ENCODE measurements at places on chromosomes 3 and 15. TPM values are rescaled to one million over a fixed set of nuclear protein-coding genes. Genes with fewer than 3 reads are reported as not detected.

Gene SCAANT1
- total RNA-seq: not detected

Gene CPN2
- total RNA-seq: not detected

Gene EBLN2
- total RNA-seq: 8.3 TPM

GRCh38 chr3:13365390-13366379, 54.4 kb downstream of the NUP210 start:
- no peak for DNase-seq

DNA sequence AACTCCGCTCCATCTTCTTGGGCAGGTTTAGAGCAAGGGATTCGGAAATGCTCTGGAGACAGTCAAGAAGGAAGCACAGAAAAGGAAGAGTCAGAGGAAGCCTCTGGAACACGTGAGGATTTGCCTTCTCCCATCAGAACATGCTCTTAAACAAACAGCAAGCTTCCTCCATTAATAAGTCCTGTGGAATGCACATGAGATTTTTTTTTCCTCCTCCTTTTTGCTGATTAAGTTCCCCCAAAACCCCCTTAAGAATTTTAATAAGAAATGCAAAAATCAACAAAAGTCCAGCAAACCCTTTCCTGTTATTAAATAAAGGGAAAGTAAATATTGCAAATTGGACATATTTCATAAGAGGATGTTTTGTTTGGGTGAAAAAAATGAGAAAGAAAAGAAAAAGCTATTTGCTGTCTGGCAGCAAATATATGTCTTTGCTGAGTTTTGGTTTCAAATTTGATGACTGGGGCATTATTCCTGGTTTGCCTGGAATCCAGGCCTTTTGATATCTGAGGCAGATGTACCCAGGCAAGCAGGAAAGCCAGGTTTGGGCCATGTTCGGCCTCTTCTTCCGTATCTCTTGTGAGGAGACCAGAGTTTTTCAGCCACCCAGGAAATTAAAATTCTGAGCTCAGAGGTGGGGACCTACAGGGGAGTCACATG, 7.9 kb upstream of the TSEN2 start:
- DNase-seq: no peak

- DNase-seq: no peak
These were observed 49.4 kb upstream of the FLNB start for GRCh38 chr3:57958642-57959422.

GRCh38 chr15:65298731-65299130, 2.9 kb downstream of the RNU5A-1 start:
- no peak for DNase-seq

GRCh38 chr15:94722024-94722636, 490.8 kb downstream of the MCTP2 start:
- no peak for DNase-seq

DNA sequence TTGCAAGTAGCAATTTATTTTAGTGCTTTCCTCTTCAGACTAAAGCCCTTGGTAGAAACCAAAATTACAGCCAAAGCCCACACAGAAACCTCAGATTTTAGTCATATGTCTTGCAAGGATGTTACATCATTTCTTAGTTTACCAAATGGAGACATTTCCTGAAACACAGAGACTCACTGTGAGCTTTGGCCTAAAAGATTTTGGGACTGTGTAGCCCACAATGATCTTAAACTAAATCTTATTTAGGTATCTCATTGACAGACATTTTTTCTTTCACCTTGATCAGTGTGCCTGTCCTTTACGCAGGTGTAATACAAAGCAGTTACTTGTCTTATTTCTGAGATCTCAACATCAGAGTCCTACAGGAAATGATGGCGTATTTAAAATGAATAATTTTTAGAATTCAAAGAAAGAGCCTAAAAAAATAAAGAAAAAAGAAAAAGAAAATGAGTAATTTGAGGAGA, 27.8 kb upstream of the AP4E1 start:
- no peak for DNase-seq

All from sciatic nerve (tissue), 2 donors.